ENCODE measurements at places on chromosomes 1 and 21.

DNA sequence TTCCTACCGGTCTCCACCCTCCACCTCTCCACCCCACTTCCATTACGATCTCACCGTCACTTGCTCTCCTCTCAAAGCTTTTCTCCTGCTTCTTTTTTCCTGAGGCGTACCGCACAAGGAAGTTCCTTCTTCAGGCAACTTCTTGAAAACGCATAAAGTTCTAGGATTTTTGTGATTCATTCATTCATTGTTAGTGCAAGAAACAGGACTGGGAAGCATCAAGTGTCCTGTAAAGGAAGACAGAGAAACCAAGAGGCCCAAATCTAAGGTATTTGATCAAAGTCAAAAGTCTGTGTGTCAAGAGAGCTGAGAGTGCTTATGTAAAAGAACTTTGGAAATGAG lies 1.3 kb upstream of the RCC2 start:
- H3K4me1 ChIP-seq, result peaks cover 34% of the 10 kb centered on the region
- peak overlapping the region; percentile 7 for H3K27ac ChIP-seq
- peaks cover 26% of the 10 kb centered on the region for H3K36me3 ChIP-seq
- H3K4me3 ChIP-seq, result peak overlapping the region; percentile 80
- no peak for DNase-seq

DNA sequence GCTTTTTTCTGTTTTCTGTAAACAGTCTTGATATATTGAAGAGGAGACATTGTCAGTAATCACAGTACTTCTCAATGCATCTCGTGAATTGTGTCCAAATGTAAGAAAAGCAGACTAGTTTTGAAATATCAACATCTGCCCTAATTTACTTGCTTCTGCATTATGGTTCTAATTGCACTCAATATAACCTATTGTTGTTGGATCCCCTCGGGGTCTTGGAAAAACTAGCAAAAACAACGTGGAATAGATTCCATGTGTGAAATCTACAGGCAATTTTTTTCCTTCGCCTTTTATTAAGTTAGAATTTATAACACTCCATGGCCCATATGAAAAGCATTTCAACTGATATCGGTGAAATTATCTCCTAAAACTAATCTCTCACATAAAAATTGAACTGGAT lies 236.5 kb downstream of the TTLL7 start:
- H3K4me1 ChIP-seq, result peaks cover 2% of the 10 kb centered on the region
- H3K4me3 ChIP-seq, result no peak overlapping the region
- H3K27me3 ChIP-seq, result no peaks in the 10 kb centered on the region
- no peak for DNase-seq
- no peaks in the 10 kb centered on the region for H3K36me3 ChIP-seq

- H3K4me3 ChIP-seq, result no peak overlapping the region
- no peaks in the 10 kb centered on the region for H3K4me1 ChIP-seq
- no peaks in the 10 kb centered on the region for H3K27me3 ChIP-seq
- no peak overlapping the region for H3K27ac ChIP-seq
Measured at GRCh38 chr1:6330410-6330911, 63.1 kb downstream of the ACOT7 start.

DNA sequence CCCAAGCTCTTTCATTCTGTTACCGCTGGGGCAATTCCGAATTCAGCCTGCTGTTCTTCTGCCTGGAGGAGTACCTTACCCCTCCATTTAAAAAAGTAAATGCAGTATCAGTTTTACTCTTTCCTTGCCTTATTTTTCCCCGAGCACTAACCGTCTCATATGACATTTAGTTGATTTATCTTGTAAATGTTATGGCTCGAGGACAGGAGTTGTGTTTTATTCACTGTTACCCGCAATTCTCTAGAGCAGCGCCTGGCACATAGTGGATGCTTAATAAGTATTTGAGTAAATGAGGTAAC lies 425 bp upstream of the TADA1 start:
- no peaks in the 10 kb centered on the region for H3K27me3 ChIP-seq
- H3K4me1 ChIP-seq, result peaks cover 44% of the 10 kb centered on the region
- H3K4me3 ChIP-seq, result peak overlapping the region; percentile 96

GRCh38 chr1:229138058-229138457 lies 132.9 kb upstream of the RAB4A start:
- no peak overlapping the region for H3K4me3 ChIP-seq
- no peaks in the 10 kb centered on the region for H3K27me3 ChIP-seq

- peaks cover 49% of the 10 kb centered on the region for H3K36me3 ChIP-seq
- peak overlapping the region; percentile 37 for H3K4me3 ChIP-seq
- H3K27ac ChIP-seq, result peak overlapping the region; percentile 95
- DNase-seq, result no peak
- H3K27me3 ChIP-seq, result no peaks in the 10 kb centered on the region
Measured at GRCh38 chr1:230076121-230076520, 9.1 kb downstream of the GALNT2 start.

DNA sequence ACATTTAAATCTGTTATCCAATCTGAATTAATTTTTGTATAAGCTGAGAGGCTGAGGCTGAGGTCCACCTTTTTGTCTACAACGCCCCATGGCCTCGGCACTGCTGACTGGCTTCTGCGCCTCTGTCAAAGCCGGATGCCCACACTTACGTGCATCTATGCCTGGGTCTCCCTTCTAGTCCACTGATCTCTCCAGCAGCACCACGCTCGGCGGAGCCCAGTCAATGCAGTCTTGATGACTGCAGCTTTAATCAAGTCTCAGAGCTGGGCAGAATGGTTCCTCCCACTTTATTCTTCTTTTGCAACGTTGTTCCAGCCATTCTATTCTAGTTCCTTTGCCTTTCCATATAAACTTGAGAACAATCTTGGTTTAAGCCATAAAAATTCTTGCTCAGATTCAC lies 9.4 kb downstream of the PRDM15 start:
- H3K27me3 ChIP-seq, result no peaks in the 10 kb centered on the region
- no peak overlapping the region for H3K27ac ChIP-seq
- H3K4me1 ChIP-seq, result peaks cover 32% of the 10 kb centered on the region

- no peak overlapping the region for H3K27ac ChIP-seq
- no peaks in the 10 kb centered on the region for H3K36me3 ChIP-seq
- no peak for DNase-seq
- H3K4me1 ChIP-seq, result no peaks in the 10 kb centered on the region
- no peak overlapping the region for H3K4me3 ChIP-seq
Measured at GRCh38 chr1:183942933-183943693, 94.4 kb downstream of the COLGALT2 start.

DNA sequence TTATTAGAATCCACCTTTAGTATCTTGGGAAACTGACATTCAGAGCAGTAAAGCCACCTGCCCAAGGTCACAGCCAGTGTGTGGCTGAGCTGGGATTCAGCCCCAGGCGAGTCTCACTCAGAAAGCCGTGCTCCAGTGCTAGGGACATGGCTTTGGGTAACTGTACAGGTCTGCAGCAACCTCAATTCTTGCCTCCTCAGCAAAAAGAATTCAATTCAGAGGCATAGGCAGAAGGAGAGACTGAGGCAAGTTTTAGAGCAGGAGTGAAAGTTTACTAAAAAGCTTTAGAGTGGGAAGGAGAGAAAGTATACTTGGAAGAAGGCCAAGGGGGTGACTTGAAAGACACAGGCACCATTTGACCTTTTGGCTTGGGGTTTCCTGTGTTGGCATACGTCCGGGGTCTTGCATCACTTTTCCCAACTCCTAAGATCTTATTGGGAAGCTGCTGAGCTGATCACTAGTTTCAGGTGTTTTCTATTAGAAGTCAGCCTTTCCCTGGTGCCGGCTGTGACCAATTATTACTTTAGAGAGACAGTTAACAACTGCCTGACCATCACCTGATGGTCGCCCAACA lies 529.3 kb downstream of the MATN1 start:
- no peaks in the 10 kb centered on the region for H3K36me3 ChIP-seq
- peaks cover 39% of the 10 kb centered on the region for H3K27me3 ChIP-seq
- H3K27ac ChIP-seq, result no peak overlapping the region
- peaks cover 7% of the 10 kb centered on the region for H3K4me1 ChIP-seq

GRCh38 chr1:73800376-73800775 lies 397.6 kb downstream of the LRRIQ3 start:
- no peak overlapping the region for H3K27ac ChIP-seq
- no peaks in the 10 kb centered on the region for H3K4me1 ChIP-seq
- H3K36me3 ChIP-seq, result no peaks in the 10 kb centered on the region
- no peak for DNase-seq

GRCh38 chr1:220195701-220196100 lies 76.6 kb downstream of the RAB3GAP2 start:
- peaks cover 56% of the 10 kb centered on the region for H3K36me3 ChIP-seq
- no peak overlapping the region for H3K27ac ChIP-seq
- H3K4me1 ChIP-seq, result no peaks in the 10 kb centered on the region
- no peaks in the 10 kb centered on the region for H3K27me3 ChIP-seq
- DNase-seq, result no peak

GRCh38 chr1:92797961-92798360 lies 13.1 kb upstream of the EVI5 start:
- no peak overlapping the region for H3K4me3 ChIP-seq
- no peak overlapping the region for H3K27ac ChIP-seq
- DNase-seq, result no peak
- H3K27me3 ChIP-seq, result peaks cover 28% of the 10 kb centered on the region
- H3K4me1 ChIP-seq, result no peaks in the 10 kb centered on the region
- H3K36me3 ChIP-seq, result no peaks in the 10 kb centered on the region

- H3K27me3 ChIP-seq, result no peaks in the 10 kb centered on the region
- H3K36me3 ChIP-seq, result peaks cover 21% of the 10 kb centered on the region
- no peak for DNase-seq
- no peak overlapping the region for H3K4me3 ChIP-seq
- peaks cover 5% of the 10 kb centered on the region for H3K4me1 ChIP-seq
Measured at GRCh38 chr1:197137322-197137721, 9.1 kb downstream of the ASPM start.

DNA sequence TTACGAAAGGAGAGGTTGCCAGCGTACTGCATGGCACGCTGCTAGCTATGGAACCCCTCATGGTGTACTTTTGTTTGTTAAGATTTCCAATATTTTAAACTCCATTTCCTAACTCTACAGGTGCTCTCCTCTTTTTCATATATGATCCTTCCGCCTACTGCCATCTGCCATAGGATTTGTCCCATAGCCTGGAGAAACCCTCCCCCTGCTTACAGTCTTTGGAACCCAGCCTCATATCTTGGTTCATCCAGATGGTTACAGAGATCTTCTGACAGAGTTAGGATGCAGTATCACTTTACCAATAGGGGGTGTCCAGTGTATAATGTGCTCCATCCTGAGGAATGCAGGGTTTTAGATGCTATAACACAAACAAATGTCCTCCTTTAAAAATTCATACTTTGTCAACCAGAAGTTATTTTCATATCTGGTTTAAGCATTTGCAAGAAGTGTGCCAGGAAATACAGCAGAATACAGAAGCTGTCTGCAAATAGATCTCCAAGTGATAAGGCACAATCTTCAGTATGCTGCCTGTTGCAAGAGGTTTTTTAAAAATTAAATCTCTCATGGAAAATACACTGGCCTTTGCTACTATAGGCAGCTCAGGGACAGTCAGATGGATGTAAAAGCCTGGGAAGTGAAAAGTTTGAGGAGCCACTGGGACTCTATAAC lies 377.8 kb downstream of the KCNH1 start:
- no peaks in the 10 kb centered on the region for H3K4me1 ChIP-seq
- H3K27ac ChIP-seq, result no peak overlapping the region

DNA sequence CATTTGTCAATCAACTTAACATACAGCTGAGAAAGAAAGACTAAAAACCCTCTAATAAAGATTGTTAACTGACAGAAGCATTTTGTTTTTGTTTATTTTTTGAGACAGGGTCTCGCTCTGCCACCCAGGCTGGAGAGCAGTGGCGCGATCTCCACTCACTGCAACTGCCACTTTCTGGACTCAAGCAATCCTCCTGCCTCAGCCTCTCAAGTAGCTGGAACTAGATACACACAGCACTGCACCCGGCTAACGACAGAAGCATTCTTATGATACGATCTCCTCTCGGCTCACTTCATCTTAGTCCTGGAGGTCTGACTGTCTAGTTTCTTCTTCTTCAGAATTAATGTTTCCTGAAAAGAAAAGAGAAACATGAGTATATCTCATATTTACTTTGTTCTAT lies 23.5 kb downstream of the RSPH1 start:
- peak; percentile 6 for DNase-seq
- H3K27me3 ChIP-seq, result no peaks in the 10 kb centered on the region
- no peaks in the 10 kb centered on the region for H3K36me3 ChIP-seq

GRCh38 chr1:232509570-232509969 lies 120.4 kb downstream of the SIPA1L2 start:
- no peaks in the 10 kb centered on the region for H3K36me3 ChIP-seq
- no peak for DNase-seq
- peaks cover 9% of the 10 kb centered on the region for H3K27me3 ChIP-seq
- H3K27ac ChIP-seq, result no peak overlapping the region
- no peaks in the 10 kb centered on the region for H3K4me1 ChIP-seq

DNA sequence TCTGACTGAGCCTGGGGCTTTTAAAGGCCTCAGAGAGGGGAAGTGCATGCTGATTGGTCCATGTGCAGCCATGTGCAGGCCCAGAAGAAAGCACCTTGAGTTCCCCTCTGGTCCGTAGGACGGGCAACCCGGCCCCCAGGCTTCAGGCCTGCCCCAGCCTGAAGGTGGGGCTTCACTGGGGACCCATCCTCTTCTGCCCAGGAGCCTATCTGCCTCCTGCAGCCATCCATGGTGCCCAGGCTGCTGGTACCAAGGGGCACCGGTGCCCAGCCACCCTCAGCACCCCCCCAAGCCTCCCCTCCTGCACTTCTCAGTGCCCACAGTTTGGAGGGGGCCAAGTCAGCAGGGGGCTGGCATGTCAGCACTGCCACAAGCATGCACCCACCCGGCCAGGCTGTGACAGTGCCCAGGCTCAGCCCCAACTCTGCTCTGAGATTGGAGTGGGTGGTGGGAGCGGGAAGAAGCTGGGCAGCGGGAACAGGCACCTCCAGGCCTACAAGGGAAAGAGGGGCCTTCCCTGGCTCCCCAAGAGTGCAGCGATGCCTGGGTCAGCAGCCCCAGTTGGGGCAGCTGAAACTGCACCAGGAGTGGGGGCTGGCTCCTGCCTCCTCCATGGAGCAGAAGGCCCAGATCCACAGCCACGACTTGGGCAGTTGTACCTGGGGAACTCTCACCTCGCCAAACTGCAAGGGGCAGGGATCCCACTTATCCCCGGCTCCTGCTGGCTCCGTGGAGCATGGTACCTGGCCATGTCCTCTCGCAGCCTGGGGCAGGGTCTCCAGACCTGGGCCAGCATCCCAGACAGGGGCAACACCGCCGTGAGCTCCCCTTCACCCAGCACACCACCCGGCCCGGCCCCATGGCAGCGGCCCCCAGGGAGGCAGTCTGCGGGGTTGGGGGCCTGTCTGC lies 11.7 kb downstream of the COL6A2 start:
- no peak overlapping the region for H3K4me3 ChIP-seq
- DNase-seq, result peak; percentile 6
- no peaks in the 10 kb centered on the region for H3K27me3 ChIP-seq
- peaks cover 5% of the 10 kb centered on the region for H3K36me3 ChIP-seq
- no peaks in the 10 kb centered on the region for H3K4me1 ChIP-seq

- no peaks in the 10 kb centered on the region for H3K27me3 ChIP-seq
- no peak for DNase-seq
- H3K27ac ChIP-seq, result no peak overlapping the region
- no peak overlapping the region for H3K4me3 ChIP-seq
Measured at GRCh38 chr21:19541602-19542001, 1138.0 kb upstream of the TMPRSS15 start.

GRCh38 chr21:21156957-21157356 lies 158.7 kb downstream of the NCAM2 start:
- no peak overlapping the region for H3K4me3 ChIP-seq
- no peaks in the 10 kb centered on the region for H3K4me1 ChIP-seq
- DNase-seq, result no peak

- H3K36me3 ChIP-seq, result no peaks in the 10 kb centered on the region
- DNase-seq, result no peak
Measured at GRCh38 chr1:19656134-19656779, 8.4 kb upstream of the HTR6 start.

GRCh38 chr1:11831945-11832725 lies 15.4 kb downstream of the NPPA start:
- no peak overlapping the region for H3K4me3 ChIP-seq
- H3K27ac ChIP-seq, result no peak overlapping the region
